Activated T-helper 9 cell treated with anti-CD3 and anti-CD28 coated beads, Interleukin-2, amount 50 U/mL, for 16 hours (primary cell): ENCODE measurements at places on chromosomes 4 and X.

- DNase-seq: no peak
Measured at GRCh38 chr4:102535398-102536082, 34.4 kb downstream of the NFKB1 start.

DNA sequence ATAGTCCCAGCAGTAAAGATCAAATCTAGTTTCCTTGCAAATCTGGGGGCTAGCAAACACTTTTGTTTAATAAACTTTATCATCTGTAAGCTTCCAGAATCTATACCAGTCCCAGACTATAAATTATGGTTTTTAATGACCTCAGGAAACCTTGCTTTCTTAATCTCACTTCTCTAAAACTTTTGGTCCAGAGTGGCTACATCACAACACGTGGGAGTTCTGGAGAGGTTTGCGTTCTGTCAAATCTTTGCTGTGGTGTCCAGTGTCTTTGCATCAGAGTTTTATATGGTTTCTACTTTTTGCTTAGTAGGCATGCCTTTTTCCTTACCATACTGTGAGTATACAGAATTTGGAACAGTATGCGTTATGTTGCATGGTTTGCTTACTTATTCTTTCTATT is 193.9 kb downstream of the ANK2 start:
- DNase-seq: no peak

- DNase-seq: no peak
Measured at GRCh38 chr4:153232768-153233167, 28.5 kb downstream of the TRIM2 start.

DNA sequence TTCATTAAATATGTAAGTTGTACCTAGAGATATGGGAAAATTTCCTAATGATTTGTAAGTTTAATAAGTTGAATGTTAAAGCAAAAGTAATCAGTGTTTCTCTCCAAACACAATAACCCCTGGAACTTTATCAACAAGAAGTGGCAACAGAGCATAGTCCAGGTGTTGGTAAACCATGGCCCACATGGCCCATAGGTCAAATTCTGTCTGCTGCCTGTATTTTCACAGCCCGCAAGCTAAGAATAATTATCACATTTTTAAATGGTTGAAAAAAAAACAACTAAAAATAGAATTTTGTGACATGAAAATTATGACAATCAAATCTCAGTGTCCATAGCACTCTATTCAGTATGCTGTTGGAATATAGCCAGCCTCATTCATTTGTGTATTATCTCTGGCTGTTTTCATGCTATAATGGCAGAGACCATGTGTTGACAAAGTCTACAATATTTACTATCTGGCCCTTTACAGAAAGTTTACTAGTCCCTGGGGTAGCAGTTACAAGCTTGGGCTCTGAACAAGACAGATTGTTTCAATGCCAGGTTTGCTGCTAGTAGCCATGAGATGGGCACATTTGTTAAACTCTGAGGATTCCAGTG is 395.8 kb downstream of the GASK1B start:
- no peak for DNase-seq

DNA sequence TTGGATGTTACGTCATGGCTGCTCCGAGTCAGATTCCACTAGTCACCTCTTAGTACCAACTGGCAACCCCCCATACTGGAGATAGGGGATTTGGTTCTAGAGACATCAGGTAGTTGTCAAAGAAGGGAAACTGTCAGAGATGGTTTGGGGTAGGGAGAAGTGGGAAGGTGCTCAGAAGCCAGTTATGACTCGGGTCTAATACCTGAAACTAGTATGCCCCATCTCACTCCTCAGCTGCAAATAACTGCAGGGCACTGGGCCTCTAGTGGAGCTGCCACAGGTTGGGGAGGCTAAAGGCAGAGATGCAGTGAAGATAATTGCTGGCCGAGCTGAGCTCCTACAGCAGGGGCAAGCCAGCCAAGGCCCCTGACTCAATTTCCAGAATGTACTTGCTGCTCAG is 30.0 kb downstream of the OTUD6A start:
- DNase-seq: no peak

GRCh38 chrX:131918839-131919238 is 104.3 kb upstream of the STK26 start:
- DNase-seq: no peak

- no peak for DNase-seq
Measured at GRCh38 chr4:94302191-94302590, 40.4 kb downstream of the HPGDS start.

- no peak for DNase-seq
Measured at GRCh38 chr4:2621419-2621818, 85.0 kb downstream of the FAM193A start.

DNA sequence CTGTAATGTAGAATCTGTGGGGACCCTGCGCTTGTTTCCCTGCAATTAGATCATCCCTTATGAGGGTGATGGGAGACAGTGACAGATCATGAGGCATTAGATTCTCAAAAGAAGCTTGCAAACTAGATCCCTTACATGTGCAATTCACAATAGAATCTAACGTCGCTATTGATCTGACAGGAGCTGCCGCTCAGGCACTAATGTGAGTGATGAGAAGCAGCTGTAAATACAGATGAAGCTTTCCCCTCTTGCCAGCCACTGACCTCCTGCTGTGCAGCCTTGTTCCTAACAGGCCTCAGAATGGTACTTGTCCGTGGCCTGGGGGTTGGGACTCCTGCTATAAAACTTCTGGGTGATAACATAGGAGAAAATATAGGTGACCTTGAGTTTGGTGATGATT is 1076.8 kb downstream of the PDHA2 start:
- DNase-seq: no peak

DNA sequence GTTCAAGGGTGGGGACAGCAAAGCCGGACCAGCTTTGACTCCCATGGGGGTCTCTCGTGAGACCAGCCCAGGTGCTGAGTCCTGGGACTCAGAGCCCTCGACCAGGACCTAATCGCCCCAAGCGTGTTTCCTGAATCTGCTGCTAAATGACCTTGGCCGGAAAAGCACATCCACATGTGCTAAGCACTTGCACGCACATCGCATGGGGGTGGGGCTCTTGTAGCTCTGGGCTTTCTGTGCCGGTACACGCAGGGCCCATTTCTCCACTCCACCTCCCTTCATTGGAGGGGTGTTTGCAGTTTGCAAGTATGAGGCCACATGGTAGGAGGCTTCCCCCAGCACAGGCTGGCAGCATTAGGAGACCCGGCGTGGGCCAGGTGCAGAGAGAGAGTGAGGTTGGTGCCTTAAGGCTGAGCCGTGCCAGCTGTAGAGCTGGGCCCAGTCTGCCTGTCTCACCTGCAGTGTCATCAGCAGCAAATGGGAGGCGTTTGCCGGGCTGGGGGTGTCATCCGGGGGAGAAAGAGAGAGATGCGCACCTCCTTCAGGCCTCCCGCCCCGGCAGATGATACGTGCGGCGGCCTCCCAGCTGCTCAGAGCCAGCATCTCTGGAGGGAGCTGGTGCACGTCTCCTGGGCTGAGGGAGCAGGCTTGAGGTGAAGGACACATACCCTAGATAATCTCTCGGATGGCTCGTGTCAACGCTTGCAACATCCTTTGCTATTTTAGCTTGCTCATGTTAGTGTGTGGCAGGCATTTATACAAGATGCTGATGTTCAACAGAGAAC is 45.2 kb upstream of the CLCN4 start:
- peak; percentile 28 for DNase-seq

DNA sequence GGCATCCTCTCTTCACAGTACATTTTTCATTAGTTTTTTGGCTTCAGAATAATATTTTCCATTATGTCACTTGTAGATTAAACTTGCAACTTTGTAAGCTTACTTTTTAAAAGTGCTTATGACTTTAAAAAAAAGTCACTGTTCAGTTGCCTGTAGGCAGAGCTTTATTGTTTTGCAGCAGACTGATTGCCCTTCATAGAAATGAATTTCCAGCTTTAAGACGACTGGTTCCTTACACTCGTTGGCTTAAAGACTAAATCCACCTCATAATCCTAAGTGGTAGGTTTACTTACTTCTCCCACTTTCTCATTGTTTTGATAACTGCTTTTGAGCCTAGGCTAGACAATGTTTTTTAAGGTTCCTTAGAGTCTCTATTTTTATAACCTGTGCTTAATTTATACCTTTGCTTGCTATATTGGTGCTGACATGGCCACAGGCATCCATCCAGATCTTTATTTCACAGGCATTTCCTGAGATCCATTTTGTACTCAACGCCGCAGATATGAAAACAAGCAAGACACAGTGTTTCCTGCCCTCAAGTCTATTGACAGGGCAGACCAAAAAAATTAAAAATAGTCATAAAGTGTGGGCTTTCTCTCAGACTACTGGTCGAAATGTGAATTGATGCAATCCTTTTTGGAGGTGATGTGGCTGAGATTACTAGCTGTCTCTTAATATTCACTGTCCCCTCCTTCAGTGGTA is 12.6 kb upstream of the IL13RA2 start:
- no peak for DNase-seq

- no peak for DNase-seq
Measured at GRCh38 chr4:82652062-82652461, 90.3 kb upstream of the TMEM150C start.

DNA sequence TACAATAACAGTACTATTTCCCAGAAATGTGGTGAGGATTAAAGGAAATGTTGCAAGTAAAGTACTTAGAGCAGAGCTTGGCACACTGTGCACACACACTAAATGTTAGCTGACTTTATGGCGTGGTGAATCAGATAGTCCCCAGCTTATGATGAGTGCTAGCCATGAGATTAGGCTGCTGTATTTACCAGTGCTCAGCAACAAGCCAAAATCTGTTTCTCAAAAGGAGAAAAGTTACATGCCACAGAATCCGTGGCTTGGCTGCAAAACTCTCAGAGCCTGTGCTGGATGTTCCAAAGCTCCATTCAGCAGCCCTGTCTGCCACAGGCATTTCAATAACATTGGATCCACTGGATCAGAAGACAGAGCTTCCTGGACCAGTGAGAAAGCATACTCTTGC is 12.8 kb upstream of the STBD1 start:
- DNase-seq: no peak

GRCh38 chrX:70480660-70481018 is 36.0 kb downstream of the DLG3 start:
- no peak for DNase-seq

DNA sequence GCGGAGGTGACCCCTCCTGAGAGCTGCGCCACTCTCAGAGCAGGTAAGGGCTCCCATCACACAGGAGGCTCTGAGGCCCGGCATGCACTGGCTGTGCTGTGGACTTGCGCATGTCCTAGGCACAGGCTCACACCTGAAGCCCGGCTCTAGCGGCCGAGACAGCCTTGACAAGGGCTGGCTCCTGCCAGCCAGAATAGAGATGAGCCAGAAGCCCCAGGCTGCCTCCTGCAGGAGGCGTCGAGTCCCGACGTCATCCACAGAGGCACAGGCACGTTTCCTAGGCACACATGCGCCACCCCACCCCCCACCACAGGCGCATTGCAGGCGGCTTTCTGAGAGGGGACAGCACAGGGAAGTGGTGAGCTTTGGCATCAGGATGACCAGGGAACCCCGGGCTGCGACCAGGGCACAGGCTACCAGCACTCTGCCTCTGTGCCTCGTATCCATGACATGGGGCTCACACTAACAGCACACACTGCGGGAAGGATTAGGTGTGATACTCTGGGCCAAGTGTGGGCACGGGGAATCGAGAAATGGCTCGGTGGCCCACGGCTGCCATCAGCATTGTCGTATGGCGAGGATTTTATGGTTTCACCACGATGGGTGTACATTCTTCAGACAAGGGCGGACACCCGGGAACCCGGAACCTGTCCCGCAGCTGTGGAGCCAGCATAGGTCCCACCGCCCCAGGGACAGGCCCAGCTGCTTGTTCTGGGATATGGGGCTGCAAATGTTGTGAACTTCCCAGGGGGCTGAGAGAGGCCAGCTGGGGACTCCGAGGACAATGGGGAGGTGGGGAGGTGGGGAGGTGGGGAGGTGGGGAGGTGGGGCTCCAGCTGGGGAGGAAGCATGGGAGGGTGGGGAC is 90.7 kb upstream of the ADRA2C start:
- no peak for DNase-seq

- no peak for DNase-seq
Measured at GRCh38 chr4:183430317-183430993, 14.0 kb upstream of the CDKN2AIP start.

DNA sequence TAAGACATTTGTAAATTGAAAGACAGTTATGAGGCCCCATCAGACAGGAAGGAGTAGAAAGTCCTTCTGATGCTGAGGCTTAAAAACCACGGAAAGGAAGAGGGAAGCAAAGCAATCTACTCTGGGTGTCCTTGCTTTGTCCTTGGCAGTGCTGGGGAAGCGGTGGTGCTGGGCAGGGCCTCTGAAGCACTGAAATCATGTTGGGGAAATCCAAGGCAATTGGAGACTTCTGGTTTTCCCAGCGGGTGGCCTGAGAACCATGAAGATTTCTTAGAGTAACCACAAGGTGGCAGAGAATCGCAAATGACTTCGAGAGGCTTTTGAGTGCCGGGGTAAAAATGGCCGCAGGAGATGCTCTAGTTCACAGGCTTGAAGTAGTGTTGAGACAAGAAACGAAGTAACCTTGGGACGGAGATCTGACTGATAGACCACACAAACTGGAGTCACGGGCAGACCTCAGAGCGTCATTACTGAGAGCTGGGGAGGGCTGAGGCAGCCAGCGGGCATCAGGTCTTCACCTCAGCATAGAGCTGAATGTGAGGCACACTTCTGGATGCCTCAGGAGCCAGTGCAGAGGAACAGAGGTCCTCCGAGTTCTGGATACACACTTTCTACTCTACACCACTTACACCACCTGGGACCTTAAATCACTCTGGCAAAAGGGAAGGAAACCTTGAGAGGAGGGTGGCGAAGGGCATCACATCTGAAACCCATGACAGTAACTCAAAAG is 130.7 kb upstream of the GPRIN3 start:
- peak; percentile 23 for DNase-seq

GRCh38 chrX:56791456-56791855 is 62.4 kb downstream of the NBDY start:
- no peak for DNase-seq
